ENCODE measurements at places on chromosomes 16 and 17.

- DNase-seq, result no peak
Measured at GRCh38 chr16:85025781-85026653, 1.6 kb upstream of the KIAA0513 start.

DNA sequence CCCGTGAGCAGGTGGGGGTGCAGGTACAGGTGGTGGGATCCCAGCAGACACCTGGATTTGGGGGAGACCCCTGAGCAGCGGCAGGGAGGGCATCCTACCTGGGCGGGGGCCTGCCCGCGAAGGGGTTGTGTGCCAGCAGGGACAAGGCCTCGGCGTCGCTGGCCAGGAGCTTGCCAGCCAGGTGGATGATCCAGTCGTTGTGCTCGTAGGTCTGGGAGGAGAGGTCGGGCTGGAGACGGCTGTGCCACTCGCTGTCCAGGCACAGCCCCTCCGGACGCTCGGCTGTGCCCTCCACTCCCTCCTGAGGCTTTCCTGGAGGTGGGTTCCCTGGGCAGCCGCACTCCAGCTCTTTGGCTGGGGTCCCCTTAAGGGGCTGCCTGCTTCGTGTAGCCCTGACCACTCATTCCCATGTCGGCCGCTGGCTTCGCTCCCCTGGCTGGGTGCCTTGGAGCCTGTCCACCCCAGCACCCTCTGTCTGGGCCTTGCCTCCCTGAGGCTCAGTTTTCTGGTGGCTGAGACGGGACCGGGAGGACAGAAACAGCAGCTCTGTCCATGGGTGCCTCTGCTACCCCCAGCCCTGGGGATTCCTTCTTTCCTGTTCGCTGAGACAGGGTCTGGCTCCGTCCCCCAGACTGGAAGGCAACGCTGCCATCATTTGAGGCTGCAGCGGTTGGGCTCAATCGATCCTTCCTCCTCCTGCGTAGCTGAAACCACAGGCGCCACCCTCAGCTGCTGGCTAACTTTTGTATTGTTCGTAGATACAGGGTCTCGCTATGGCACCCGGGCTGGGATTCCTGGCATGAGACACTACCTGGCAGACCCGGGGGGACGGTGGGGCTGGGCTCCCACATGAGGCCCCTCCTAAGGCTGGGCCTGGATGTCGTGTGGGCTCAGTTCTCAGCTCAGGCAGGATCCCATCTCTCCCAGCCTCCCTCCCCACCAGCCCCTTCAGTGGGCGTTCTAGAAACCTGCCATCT lies 68.6 kb upstream of the GNG13 start:
- DNase-seq, result no peak

DNA sequence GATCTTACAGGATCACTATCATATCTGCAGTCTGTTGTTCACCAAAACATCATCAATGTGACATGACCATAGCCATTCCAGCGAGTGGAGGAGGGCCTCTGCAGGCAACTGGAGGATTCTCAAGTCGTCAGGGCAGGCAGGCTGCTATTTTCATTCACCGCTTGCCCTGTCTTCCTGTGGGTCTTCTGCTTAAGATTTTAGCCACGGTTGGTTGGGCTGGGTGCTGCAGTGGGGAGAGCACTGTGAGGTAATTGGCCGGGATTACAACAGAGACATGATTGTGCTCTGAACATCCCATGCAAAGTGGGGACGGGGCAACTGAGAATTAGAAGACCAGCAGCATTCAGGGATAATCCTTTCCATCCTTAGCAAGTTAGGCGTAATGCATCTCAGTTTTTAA lies 245.9 kb downstream of the CPPED1 start:
- DNase-seq, result no peak

DNA sequence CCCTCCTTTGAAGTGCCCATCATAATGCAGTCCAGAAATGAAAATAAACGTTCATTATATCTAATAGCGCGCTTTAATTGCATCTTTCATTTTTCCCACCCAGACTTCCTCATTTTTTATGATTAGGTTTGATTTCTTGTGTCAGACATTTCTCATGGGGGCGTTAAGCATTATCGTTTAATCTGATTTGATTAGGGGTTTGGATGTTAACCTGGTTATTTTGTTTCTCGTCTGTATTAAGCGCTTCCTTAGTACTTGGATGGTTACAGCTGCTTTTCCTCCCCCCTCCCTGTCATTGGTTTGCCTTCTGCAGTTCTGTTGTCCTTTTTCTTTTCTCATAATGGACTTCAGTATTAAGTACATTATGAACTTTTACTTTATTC lies 540 bp downstream of the MFSD11 start:
- no peak for DNase-seq

- DNase-seq, result no peak
Measured at GRCh38 chr16:78955206-78955605, 645.3 kb downstream of the MAF start.

DNA sequence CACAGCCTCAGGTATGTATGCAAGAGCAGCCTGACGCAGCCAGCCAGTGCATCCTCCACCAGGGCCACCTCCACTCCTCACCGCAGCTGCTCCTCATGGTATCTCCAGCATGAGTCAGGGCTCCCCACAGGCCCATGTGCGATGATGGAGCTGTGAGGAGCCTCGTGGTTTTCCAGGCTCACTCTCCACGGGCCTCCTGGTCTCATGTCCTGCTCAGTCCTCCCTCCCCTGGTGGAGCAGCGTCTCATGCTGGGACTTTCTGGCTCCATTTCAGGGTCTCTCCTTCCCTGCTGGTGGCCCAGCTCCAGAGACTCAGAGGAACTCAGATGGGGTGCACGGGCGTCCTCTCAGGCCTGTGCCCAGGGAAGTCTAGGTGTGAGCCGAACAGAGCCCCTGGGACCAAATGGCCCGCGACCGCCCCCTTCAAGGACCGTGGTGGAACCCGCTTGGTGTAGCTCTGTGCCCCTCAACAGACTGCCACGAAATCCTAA lies 70.4 kb downstream of the METRNL start:
- DNase-seq, result no peak

DNA sequence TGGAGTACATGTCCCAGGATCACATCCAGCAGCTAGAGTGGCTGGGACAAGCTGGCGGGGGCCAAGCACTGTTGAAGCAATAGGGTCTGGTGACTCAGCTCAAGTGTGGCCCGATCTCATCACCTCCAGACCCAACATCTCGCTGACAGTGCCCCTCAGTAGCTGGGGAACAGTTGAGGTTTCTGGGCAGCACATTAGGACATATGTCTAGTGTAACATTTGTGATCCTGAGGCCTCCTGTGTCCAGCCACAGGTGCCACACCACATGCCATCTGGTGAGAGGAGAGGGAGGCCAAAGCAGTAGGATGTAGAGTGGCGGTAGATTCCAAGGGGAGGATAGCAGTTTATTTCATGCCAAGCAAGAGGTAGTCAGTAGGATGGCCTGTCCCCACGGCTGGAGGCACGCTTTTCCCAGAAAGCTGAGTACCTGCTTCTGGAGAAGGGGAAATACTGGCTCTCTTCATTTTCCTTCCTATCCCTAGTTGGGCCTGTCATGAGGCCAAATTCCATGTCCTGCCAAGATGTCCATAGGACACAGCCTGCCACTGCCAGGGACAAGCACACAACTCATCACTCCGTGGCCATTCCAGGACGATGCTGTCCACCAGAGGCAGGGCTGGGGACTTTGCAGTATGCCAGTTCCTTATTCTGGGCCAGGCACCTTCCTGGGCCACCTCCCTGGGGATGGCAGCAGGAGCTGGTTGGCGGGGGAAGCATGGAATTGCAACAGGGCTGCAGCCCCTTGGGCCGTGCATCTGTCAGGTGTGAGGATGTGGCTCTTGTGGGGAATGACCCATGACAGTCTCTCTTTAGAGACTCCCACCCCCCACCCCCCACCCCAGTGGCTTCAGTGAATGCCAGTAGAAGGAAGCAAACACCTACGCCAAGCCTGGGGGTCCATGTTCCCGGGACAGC lies 24.0 kb downstream of the GGA3 start:
- no peak for DNase-seq

DNA sequence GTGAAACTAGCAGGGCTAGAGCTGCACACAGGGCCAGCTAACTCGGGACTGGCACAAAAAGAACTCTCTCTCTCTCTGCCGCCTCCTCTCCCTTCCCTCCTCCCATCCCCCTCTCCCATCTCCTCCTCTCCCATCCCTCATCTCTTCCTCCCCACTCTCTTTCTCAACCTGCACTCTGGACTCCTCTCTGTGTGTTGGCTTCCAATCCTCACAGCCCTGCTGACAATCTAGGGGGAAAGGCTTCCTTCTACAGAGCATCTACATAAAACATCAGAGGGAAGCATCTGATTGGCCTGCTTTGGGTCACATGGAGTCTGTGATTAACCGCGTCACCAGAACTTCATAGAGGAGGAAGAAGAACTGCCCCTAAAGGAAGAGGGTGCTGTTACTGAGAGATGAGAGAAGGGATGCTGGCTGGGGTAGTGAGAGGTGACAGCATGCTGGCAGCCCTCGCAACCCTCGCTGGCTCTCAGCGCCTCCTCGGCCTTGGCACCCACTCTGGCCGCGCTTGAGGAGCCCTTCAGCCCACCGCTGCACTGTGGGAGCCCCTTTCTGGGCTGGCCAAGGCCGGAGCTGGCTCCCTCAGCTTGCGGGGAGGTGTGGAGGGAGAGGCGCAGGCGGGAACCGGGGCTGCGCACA lies 12.8 kb upstream of the ZFP90 start:
- DNase-seq, result no peak

GRCh38 chr17:14341866-14342265 lies 41.0 kb downstream of the HS3ST3B1 start:
- no peak for DNase-seq

DNA sequence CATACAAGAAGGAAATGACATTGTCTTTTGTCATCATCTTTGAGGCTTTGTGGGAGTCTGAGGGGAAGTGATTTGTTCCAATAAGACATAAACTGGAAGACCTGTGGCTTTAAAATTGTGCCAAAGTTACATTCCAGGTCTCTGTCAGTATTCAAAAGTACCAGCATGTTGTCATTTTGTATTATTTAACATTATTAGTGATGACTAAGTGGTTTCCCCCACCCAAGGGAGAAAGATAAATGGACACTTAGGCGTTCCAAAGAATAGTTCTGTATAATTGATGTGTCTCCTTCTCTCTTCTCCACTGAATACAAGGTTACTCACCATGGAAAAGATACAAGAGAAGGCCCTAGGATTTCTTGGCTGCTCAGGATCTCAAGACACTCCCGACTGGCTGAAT lies 3.8 kb downstream of the CFAP97D1 start:
- DNase-seq, result no peak

GRCh38 chr16:29925781-29926710 lies at the start of gene KCTD13:
Gene KCTD13 (minus strand): TSS chr16:29926226. CDS start chr16:29926033, 193 bp downstream.
- peak; percentile 60 for DNase-seq

GRCh38 chr17:74042744-74043486 lies 160.6 kb upstream of the RPL38 start:
- no peak for DNase-seq

- no peak for DNase-seq
Measured at GRCh38 chr16:368388-369158, 1.8 kb downstream of the MRPL28 start.

- DNase-seq, result no peak
Measured at GRCh38 chr16:57012353-57012752, 23.0 kb downstream of the NLRC5 start.

DNA sequence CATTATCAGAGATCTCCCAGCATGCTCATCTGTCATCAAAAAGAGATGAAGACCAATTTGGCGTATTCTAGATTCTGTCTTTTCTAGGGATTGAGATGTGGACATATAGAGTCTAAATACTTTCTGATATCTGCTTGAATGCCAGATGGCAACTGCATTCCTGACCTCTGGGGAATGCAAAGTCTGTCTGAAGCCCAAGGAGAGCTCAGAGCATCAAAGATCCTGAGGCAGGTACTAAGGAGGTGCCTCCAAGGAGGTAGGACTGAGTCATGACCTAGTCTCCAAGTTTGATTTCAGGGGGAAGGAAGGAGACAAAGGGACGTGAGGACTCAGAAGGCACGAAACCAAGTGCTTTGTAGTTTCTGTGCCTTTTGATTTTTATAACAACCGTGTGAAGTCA lies 448.4 kb downstream of the HS3ST3B1 start:
- no peak for DNase-seq

DNA sequence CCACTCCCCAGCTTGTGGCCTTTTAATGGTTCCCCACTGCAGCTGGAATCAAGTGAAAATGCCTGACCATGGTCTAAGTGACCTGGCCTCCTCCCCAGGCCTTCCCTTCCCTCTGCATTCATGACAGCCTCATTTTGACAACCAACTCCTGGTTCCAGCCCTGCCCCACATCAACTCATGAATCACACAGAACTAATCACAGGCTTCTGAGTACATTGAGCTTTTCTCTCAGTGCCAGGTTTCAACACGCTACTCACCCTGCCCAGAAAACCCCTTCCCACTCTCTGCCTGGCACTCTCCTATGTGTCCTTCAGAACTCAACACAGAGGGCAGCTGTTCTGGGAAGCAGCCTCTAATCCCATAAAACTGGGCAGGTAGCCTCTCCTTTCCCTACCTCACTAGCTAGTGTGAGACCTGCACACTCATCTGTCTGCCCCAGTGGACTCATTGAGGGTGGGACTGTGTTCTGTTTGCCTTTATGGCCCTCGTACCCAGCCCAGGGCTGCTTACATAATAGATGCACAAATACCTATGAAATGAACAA lies 313.6 kb downstream of the GRIN2A start:
- DNase-seq, result no peak

DNA sequence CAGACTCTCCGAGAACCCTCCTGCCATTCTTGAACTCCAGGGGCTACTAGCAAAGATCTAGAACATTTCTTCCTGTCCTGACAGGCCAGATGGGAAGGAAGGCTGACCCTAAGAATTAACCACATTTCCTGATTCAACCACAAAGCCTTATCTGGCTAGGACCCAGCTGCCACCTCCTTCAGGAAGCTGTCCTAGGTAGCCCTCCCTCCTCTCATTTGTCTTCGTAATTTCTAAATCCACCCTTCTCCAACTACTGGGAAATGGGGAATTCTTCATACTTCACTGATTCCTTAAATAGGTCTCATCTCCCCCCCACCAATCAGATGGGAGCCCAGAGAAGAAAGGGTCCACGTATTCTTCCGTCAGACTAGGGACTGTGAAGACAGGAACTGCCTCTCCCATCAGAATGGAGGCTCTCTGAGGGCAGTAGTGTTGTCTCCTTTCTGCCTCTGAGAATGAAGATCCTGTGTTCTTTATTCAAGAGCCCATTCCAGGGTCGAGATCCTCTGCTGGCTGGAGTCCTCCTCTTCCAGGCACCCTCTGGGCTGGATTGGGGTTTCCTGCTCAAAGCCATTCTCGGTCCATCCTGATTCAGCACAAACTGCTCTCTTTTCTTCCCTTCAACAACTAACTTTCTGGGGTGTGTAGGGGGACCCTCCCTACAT lies 2.1 kb downstream of the SAMD14 start:
- DNase-seq, result no peak

Data from cortex of kidney (tissue), 1 donor.